Frontal cortex (tissue), 4 donors: ENCODE measurements at places on chromosomes 13 and 19. TPM values are rescaled to one million over a fixed set of nuclear protein-coding genes. Genes with fewer than 3 reads are reported as not detected.

Gene APC2
- total RNA-seq = 116 TPM

Gene ASF1B
- total RNA-seq = 1.2 TPM

Gene C19orf47
- 9.8 TPM for total RNA-seq

Gene BST2
- 1.6 TPM for total RNA-seq

Gene ZNF492
- 4.1 TPM for total RNA-seq

Gene RASGRP4
- total RNA-seq = under 0.01 TPM

Gene VAV1
- 0.82 TPM for total RNA-seq
